GM20000 (cell line): ENCODE measurements at places on chromosomes 16 and 17.

DNA sequence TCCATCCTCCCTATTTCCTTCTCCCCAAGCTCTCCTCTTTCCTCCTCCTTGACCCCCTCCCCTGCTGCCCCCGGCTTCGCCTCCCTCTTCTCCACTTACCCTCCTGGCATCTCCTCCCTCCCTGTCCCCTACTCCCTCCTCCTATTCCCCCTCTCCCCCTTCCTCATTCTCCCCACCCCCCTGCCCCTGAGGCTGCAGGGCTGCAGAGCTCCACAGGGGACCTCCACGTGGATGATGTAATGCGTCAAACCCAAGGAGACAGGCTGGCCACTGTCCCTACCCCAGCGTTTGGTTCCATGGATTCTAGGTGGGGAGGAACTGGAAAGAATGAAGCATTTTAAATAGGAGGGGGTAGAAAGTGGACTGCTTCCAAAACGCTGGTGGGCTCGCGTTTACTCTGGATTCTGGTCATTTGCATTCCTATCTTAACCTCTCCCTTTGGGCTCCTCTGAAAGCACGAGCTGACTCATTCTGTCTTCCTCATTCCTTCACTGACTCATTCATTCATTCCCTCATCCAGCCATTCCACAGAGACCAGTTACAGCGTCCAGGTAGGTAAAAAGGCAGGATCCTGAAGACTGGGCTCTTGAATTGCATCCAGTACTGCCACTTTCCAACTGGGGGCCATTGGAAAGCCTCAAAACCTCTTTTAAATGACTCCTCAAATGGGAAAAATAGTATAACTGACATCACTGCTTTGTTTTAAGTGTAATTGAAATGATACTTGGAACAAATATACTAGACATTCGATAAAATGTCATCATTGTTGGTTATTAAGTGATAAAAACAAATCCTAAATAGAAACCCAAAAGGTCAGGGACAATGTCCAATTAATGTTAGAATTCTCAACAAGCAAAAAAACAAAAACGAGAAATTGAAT, 943 bp upstream of the COTL1 start:
- no peak for DNase-seq

DNA sequence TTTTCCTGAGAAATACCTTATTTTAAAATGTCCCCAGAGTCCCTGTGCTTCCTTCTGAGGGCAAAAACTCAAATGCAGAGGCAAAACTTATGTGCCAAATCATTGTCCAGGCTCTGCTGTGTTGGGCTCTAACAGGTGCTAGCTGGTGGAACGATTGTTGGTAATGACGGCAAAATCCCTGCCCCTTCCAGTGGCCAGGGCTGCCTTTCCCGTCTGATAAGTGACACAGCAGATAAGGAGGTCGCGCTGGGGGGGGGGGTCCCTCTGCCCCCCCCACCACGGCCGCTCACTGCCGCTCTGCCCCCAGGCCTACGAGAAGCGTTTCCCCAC, 29.1 kb downstream of the SEC14L5 start:
- no peak for DNase-seq

- no peak for DNase-seq
These were observed 136.3 kb downstream of the HS3ST3B1 start for GRCh38 chr17:14437176-14437575.

GRCh38 chr17:31654936-31655335, 204.1 kb downstream of the COPRS start:
- no peak for DNase-seq

GRCh38 chr17:49997301-49997650, 2.3 kb upstream of the DLX3 start:
- peak; percentile 17 for DNase-seq

DNA sequence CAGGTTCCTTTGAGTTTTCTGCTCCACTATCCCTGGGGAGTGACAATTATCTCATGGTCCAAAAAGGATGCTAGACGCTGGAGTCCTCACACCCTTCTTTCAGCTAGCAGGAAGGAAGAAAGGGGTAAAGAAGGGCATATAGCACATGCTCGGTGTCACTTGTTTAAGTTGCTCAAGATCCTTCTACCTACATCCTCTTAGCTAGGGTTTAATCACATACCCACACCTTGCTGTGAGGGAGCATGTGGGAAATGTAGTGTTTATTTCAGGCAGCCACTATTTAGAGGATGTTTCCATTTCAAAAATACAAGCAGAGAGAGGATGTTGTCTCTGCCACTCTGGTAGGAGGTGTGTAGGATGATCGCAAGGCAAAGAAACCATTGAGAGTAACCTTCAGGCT, 4.5 kb downstream of the PRKCB start:
- DNase-seq: peak; percentile 31

DNA sequence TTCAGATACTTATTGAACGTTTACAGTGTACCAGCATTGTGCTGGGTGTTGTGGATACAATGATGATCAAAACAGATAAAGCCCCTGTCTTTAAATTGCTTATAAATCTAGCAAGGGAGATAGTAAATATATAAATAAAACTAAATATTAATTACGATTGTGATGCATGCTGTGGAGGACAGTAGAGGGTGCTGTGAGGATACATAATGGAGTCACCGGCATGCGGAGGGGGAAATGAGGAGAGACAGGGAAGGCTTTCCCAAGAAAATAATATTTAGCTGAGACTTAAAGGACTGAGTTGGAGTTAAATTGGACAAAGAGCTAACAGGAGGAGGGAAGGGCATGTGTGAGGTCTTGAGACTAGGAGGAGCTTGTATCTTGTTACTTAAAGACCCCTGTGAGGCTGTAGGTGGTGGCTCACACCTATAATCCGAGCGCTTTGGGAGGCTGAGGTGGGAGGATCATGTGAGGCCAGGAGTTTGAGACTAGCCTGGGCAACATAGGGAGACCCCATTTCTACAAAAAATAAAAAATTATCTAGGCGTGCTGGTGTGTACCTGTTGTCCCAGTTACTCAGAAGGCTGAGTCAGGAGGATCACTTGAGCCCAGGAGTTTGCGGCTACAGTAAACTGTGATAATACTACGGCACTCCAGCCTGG, 2.4 kb downstream of the DHRS7B start:
- DNase-seq: no peak

- DNase-seq: no peak
These were observed at the start of gene ABCA6 for GRCh38 chr17:69141431-69142174. ABCA6 (minus strand) TSS chr17:69141895; CDS start chr17:69140703, 1,192 bp downstream.
